ENCODE measurements at places on chromosomes 2 and 18.

GRCh38 chr2:183034806-183035205 lies 3.5 kb downstream of the NCKAP1 start:
- DNase-seq, result no peak

- DNase-seq, result no peak
Measured at GRCh38 chr18:10138719-10139118, 224.9 kb downstream of the VAPA start.

DNA sequence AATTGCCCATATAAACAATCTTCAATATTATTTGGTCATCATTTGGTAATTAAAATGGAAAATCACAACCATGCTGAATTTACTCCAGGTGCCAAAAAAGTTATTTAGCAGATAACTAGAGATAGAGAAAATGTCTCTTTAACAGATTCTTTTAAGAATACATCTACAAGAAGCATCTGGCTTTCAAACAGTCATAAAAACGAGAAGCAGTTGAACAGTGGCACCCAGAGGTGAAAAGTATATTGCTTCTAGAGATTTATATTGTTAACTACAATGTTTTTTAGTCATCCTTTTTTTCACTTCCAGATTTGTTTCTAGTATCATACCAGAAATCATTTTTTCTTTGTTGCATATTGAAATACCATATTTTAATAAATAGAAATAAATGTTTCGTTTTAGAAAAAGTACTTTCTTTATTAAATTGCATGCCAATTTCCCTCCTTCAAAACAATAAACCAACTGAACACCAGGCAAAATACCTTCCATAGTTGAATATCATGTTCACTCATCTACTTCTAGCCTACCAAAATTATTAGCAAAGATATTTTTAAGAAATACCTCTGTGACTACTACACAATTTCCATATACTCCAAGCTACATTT lies 65.4 kb upstream of the HNRNPA3 start:
- DNase-seq, result no peak

- no peak for DNase-seq
Measured at GRCh38 chr2:96523659-96524481, 12.7 kb upstream of the ARID5A start.

- no peak for DNase-seq
Measured at GRCh38 chr2:189370719-189371118, 70.6 kb upstream of the WDR75 start.

- no peak for DNase-seq
Measured at GRCh38 chr2:235514627-235515363, 21.0 kb downstream of the AGAP1 start.

GRCh38 chr2:205495819-205496218 lies 186.5 kb upstream of the NRP2 start:
- DNase-seq, result no peak

DNA sequence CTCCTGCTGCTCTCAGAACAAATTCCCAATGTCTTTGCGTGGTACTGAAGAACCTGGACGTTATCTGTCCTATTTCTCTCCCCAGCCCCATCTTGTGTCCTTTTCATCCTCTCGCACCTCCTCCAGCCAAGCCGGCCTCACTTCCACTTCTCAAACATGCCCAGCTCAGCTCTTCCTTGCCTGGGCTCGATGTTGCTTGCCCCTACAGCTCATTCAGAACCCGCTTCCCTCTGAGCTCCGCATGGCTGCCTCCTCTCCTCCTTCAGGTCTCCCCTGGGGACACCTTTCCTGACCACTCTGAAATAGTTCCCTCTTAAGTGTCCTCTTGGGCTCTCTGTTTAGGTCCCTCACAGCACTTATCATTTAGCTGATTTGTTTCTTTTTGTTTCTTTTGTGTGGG lies 6.7 kb upstream of the SMARCAL1 start:
- no peak for DNase-seq

DNA sequence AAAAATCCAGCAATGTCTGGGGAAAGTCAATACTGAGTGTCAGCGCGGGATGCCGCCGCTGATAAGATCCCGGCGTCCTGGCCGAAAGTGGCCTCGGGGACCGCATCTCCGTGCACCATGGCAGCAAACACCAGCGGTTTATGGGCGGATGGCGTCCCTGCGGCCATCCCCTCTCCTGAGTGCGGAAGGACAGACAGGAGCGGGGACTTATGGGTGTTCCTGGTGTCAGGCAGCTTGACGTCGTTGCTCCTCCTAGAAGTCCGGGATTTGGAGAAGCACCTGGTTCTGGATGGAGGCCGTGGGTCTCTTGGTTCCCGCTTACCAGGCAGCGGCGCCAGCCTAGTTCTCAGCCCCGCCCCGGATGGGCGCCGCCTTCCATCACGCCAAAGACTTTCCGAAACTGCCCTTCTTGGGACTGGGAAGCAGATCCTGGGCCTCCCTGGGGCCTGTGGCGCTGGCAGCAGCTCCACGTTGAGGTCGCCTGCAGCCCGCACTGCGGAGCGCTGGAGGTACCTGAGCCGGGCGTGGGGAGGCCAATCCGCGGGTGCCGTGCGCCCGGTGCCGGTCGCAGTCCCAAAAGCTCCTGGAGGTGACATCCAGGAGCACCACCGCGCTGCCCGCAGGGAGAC lies 119.1 kb downstream of the CCDC74A start:
- no peak for DNase-seq

- no peak for DNase-seq
Measured at GRCh38 chr2:13660231-13660630, 943.5 kb downstream of the TRIB2 start.
